Activated naive CD8-positive, alpha-beta T cell treated with anti-CD3 and anti-CD28 coated beads, Interleukin-2, amount 10 ng/mL, durations not matched to agents 7 days and 5 days (primary cell): ENCODE measurements at places on chromosomes 6 and 20. TPM values are rescaled to one million over a fixed set of nuclear protein-coding genes. Genes with fewer than 3 reads are reported as not detected.
A peak's percentile ranks its signal among the peaks of the same experiment; 100 is the strongest.

- peak overlapping the region; percentile 49 for H3K4me3 ChIP-seq
- H3K4me1 ChIP-seq: peaks cover 18% of the 10 kb centered on the region
- H3K27me3 ChIP-seq: peaks cover 33% of the 10 kb centered on the region
- no peak overlapping the region for H3K27ac ChIP-seq
- H3K36me3 ChIP-seq: peaks cover 30% of the 10 kb centered on the region
Observed at GRCh38 chr6:33192671-33193602, 670 bp upstream of the COL11A2 start.

SPATS1 gene
- not detected for total RNA-seq

GRCh38 chr6:158962371-158962770 is 37.6 kb downstream of the RSPH3 start:
- no peak overlapping the region for H3K4me3 ChIP-seq
- no peak overlapping the region for H3K27ac ChIP-seq
- no peak for DNase-seq

CAPN11 gene
- total RNA-seq: not detected

GRCh38 chr6:164148788-164149187 is 734.3 kb downstream of the QKI start:
- DNase-seq: no peak
- no peak overlapping the region for H3K4me3 ChIP-seq
- H3K27ac ChIP-seq: no peak overlapping the region
- no peaks in the 10 kb centered on the region for H3K36me3 ChIP-seq

DNA sequence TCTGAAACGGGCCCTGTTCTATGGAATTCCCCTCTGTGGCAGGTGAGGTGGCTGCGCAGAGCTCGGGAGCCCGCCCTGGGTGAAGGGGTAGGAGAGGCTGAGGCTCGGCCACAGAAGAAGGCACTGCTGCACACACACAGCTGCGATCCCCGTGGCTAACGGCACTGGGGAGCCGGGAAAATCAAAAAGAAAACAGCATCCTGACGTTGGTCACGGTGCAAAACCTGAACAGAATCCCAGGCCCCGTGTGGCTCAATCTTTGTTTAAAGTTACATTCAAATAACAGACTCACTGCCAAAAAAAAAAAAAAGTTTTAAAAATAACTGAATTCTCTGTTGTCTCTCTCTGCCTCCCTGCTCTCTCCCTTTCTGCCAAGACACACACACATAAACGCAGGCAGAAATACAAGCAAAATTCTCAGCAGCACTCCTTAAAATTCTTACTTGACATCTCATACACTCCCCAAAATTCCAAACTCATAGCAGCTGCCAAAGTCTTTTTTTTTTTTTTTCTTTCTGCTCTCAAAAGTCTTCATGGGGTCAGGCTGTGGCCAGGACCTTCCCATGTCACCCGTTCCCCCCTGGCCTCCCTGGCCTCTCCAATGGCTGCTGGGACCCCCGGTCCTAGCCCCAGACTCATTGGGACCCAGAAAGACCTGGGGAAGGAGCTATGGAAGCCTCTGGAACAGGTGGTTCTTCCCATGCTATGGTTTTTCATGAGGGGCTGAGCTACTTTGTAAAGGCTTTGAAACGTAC is 248.8 kb downstream of the TTLL2 start:
- H3K27ac ChIP-seq: no peak overlapping the region
- DNase-seq: no peak
- H3K4me1 ChIP-seq: no peaks in the 10 kb centered on the region
- no peaks in the 10 kb centered on the region for H3K36me3 ChIP-seq
- H3K4me3 ChIP-seq: no peak overlapping the region

SLC13A3 gene
- 0.26 TPM for total RNA-seq

DNA sequence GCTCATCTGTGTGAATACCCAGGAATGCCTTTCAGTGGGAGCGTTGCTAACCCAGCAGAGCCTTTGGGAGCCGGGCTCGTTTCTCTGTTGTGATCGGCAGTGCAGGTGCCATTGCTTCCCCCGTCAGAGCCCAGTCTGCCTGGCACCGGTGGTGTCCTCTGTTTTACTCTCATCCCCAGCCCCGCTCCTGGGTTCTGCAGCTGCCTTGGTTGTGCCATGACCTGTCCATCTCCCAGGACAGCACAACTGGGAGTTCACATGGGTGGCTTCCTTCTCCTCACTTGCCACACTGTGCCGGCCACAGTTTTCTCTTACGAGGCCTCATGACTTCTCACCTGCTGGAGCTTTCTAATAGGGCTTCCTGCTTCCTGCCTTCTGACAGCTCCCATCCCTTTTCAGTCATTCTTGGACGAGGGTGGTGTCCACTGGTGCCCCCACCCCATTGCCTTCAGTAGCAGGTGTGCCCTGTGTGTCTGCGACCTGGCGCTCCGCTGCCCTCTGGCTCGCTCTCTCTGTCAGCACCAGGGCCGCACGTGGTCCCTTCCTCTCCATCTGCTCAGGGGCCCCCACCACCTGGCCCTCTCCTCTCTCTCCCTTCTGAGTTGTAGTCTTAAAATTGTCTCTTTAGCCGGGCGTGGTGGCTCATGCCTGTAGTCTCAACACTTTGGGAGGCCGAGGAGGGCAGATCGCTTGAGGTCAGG is 110.9 kb downstream of the RPP40 start:
- H3K27ac ChIP-seq: no peak overlapping the region
- H3K27me3 ChIP-seq: no peaks in the 10 kb centered on the region
- no peak for DNase-seq
- H3K4me1 ChIP-seq: peaks cover 2% of the 10 kb centered on the region
- no peak overlapping the region for H3K4me3 ChIP-seq

GRCh38 chr6:45495429-45496084 is 117.8 kb upstream of the SUPT3H start:
- peak overlapping the region; percentile 59 for H3K4me3 ChIP-seq
- no peaks in the 10 kb centered on the region for H3K27me3 ChIP-seq
- H3K27ac ChIP-seq: peak overlapping the region; percentile 78
- H3K4me1 ChIP-seq: peaks cover 36% of the 10 kb centered on the region

- no peak overlapping the region for H3K27ac ChIP-seq
- H3K4me3 ChIP-seq: no peak overlapping the region
- H3K4me1 ChIP-seq: peaks cover 56% of the 10 kb centered on the region
- no peaks in the 10 kb centered on the region for H3K27me3 ChIP-seq
- peaks cover 9% of the 10 kb centered on the region for H3K36me3 ChIP-seq
Observed at GRCh38 chr20:32971703-32972161, 32.5 kb downstream of the SUN5 start.

HMGCLL1 gene
- total RNA-seq: not detected

- H3K4me3 ChIP-seq: no peak overlapping the region
- DNase-seq: no peak
- peak overlapping the region; percentile 99 for H3K27ac ChIP-seq
- H3K27me3 ChIP-seq: no peaks in the 10 kb centered on the region
- peaks cover 24% of the 10 kb centered on the region for H3K36me3 ChIP-seq
Observed at GRCh38 chr20:47353692-47354463, 2.6 kb downstream of the ZMYND8 start.

NRN1 gene
- 54.8 TPM for total RNA-seq

- no peaks in the 10 kb centered on the region for H3K36me3 ChIP-seq
- peaks cover 8% of the 10 kb centered on the region for H3K4me1 ChIP-seq
- no peak overlapping the region for H3K27ac ChIP-seq
- H3K4me3 ChIP-seq: no peak overlapping the region
Observed at GRCh38 chr6:70954176-70954575, 2.7 kb downstream of the B3GAT2 start.

- no peak overlapping the region for H3K27ac ChIP-seq
- DNase-seq: no peak
- H3K36me3 ChIP-seq: peaks cover 1% of the 10 kb centered on the region
Observed at GRCh38 chr6:44001318-44002066, 125.8 kb downstream of the MRPL14 start.

- H3K27ac ChIP-seq: no peak overlapping the region
- no peak overlapping the region for H3K4me3 ChIP-seq
- H3K27me3 ChIP-seq: peaks cover 22% of the 10 kb centered on the region
- no peak for DNase-seq
- peaks cover 5% of the 10 kb centered on the region for H3K4me1 ChIP-seq
- no peaks in the 10 kb centered on the region for H3K36me3 ChIP-seq
Observed at GRCh38 chr6:22141241-22141745, 155.5 kb downstream of the PRL start.

DACT2 gene
- not detected for total RNA-seq

OR2H2 gene
- total RNA-seq: not detected

C6orf163 gene
- total RNA-seq: 3.4 TPM

DNA sequence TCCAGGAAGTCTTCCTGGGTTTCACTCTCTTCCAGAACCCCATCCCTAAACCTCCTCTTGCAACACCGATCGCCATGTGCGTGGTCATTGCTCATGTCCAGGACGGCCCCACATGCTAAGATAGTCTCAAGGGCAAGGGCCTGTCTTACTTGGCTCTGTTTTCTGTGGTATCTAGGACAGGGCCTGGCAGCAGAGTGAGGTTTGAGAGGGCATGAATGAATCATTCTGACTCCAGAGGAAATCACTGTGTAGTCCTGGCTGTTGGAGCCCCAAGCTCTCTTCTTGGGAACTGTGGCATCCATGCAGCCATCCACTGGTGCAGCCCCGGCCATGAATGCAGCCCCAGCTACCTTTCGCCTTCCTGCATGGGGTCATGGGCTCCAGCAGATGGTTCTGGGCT is 12.4 kb downstream of the SIRPA start:
- H3K4me3 ChIP-seq: no peak overlapping the region
- H3K27ac ChIP-seq: no peak overlapping the region
- no peak for DNase-seq
- peaks cover 6% of the 10 kb centered on the region for H3K4me1 ChIP-seq
- no peaks in the 10 kb centered on the region for H3K36me3 ChIP-seq
- peaks cover 9% of the 10 kb centered on the region for H3K27me3 ChIP-seq

IFT52 gene
- total RNA-seq: 17.4 TPM

- no peaks in the 10 kb centered on the region for H3K27me3 ChIP-seq
- DNase-seq: no peak
- H3K27ac ChIP-seq: no peak overlapping the region
- H3K36me3 ChIP-seq: no peaks in the 10 kb centered on the region
Observed at GRCh38 chr6:133730881-133731280, 158.0 kb upstream of the TCF21 start.
